ENCODE measurements at places on chromosomes 16 and 17. TPM values are rescaled to one million over a fixed set of nuclear protein-coding genes. Genes with fewer than 3 reads are reported as not detected.

The CAVIN1 gene
- total RNA-seq: 67.0 TPM

The CD300LB gene
- not detected for total RNA-seq

The CSH2 gene
- total RNA-seq: not detected

The SLC35G6 gene
- not detected for total RNA-seq

The HBQ1 gene
- not detected for total RNA-seq

The TBC1D3 gene
- not detected for total RNA-seq

The CCL16 gene
- not detected for total RNA-seq

The C17orf50 gene
- total RNA-seq: not detected

The WNT9B gene
- total RNA-seq: not detected

The KRT31 gene
- 4.4 TPM for total RNA-seq

The SBK1 gene
- 0.52 TPM for total RNA-seq

The NPIPB6 gene
- 1.00 TPM for total RNA-seq

The PDPK1 gene
- 26.1 TPM for total RNA-seq

The ICAM2 gene
- 3.5 TPM for total RNA-seq
